ENCODE measurements at places on chromosomes 11 and 22.

GRCh38 chr22:22871536-22872278 is 15.9 kb upstream of the IGLL5 start:
- DNase-seq = no peak

GRCh38 chr11:79117488-79117887 is 323.3 kb downstream of the TENM4 start:
- no peak for DNase-seq

- no peak for DNase-seq
Measured at GRCh38 chr11:102620818-102621561, 4.1 kb downstream of the MMP20 start.

GRCh38 chr22:43570531-43571165 is 158.8 kb downstream of the MPPED1 start:
- DNase-seq = no peak

GRCh38 chr11:26557666-26558065 is 14.4 kb downstream of the MUC15 start:
- DNase-seq = no peak

- no peak for DNase-seq
Measured at GRCh38 chr11:70569618-70569890, 171.2 kb downstream of the CTTN start.

GRCh38 chr11:107719557-107720302 is 7.9 kb upstream of the SLN start:
- DNase-seq = no peak

DNA sequence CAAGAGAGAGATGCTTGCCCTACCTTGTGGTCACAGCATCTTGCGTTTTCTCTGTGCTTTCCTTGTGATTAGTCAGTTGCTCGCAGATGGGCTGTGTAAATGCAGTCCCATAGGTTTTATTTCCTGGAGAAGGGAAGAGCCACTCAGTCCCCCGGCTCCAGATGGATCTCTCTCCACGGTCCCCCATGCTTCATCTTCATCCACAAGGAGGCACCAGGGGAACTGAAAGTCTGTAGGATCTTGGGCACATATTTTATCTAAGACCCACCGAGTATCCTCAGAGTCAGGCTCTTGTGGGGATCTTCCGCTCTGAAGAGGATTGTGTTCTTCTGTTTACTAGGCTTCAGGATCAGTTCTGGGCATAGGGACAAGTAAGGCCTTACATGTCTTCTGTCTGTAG is 66.8 kb upstream of the E2F8 start:
- no peak for DNase-seq

DNA sequence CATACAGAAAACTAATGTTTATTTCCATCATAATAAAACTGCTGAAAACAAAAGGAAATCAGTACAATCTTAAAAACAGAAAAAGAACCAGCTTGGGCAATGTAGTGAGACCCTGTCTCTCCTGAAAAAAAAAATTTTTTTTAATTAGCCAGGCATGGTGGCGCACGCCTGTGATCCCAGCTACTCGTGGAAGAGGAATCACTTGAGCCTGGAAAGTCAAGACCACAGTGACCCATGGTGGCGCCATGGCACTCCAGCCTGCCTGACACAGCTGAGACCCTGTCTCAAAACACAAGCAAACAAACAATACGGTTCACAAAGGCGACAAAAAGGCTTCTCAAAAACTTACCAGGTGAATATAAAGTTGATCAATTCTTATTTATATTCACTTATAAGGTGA is 289.7 kb downstream of the BRD1 start:
- no peak for DNase-seq

GRCh38 chr11:58301576-58301975 is 33.5 kb upstream of the OR10W1 start:
- DNase-seq = no peak

DNA sequence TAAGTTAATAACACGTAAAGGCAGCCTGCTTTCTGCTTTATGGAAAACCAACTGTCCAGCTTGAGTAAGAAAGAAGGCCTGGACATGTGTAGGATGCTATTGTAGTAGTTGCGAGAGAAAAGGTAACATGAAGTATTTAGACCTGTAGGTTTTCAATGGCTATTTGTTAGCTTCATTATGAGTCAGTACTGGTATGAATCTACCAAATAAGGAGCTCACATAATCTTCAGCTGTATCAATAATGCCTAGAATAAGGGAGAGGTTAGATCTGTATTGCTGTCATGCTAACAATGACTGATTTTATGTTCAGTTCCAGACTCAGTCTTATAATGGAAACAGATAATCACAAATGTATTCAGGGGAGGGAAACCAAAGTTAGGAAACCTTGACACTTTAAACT is 550.3 kb downstream of the CNTN5 start:
- DNase-seq = no peak

DNA sequence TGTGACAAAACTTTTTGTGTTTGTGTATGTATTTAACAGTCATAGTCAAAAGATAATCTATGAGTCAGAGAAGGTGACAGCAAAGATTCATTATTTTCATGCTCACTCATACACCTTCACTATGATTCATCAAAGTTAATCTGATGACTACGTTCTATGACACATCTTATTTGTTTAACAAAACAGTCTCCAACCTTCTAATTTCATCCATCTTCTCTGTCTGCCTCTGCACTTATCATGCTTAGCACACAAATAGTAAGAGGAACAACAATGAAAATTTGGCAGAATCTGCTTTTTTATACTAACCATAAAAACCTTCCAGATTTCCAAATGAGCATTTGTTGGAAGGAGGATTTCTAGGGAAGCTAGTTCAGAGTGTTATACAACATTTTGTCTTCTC is 568.9 kb downstream of the LUZP2 start:
- DNase-seq = no peak

DNA sequence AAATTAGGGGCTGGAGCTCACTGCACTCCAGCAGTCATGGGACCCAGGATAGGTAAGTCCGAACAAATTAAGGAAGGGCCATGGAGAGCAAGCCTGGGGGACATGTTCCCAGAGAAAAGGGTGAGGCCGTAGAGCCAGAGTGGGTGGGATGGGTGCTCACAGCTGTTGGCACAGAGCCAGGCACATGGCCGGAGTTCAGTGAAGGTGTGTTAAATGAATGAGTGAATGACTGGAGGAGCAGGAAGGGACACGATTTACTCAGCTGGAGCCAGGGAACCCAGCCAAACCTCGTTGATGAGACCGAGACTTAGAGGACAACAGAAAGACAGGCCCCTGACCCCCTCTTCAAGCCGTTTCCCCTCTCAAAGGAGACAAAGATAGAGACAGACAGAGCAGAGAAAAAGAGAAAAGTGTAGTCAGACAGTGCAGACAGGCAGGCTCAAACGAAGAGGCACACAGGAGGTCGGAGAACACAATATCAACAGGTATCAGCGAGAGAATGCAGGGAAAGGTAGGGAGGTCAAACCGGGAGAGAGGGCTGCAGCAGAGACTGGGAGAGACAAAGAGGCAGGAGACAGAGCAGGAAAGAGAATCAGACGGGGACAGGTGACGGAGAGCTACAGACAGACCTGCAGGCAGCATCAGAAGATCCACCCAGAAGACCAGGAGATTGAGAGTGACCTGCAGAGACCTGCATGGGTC is 590 bp downstream of the SLCO2B1 start:
- DNase-seq = no peak

- no peak for DNase-seq
Measured at GRCh38 chr11:109046284-109046992, 375.6 kb upstream of the C11orf87 start.

- DNase-seq = no peak
Measured at GRCh38 chr11:76781046-76781801, 1.9 kb upstream of the TSKU start.

- no peak for DNase-seq
Measured at GRCh38 chr11:100939571-100939970, 190.0 kb downstream of the PGR start.

- no peak for DNase-seq
Measured at GRCh38 chr11:68206211-68206610, 6.9 kb downstream of the KMT5B start.

GRCh38 chr11:128928400-128928799 is 14.3 kb downstream of the TP53AIP1 start:
- peak; percentile 59 for DNase-seq

GRCh38 chr11:61954851-61955421 is 4.8 kb downstream of the BEST1 start:
- DNase-seq = no peak

GRCh38 chr11:118142081-118142480 is 10.5 kb downstream of the SCN4B start:
- no peak for DNase-seq

DNA sequence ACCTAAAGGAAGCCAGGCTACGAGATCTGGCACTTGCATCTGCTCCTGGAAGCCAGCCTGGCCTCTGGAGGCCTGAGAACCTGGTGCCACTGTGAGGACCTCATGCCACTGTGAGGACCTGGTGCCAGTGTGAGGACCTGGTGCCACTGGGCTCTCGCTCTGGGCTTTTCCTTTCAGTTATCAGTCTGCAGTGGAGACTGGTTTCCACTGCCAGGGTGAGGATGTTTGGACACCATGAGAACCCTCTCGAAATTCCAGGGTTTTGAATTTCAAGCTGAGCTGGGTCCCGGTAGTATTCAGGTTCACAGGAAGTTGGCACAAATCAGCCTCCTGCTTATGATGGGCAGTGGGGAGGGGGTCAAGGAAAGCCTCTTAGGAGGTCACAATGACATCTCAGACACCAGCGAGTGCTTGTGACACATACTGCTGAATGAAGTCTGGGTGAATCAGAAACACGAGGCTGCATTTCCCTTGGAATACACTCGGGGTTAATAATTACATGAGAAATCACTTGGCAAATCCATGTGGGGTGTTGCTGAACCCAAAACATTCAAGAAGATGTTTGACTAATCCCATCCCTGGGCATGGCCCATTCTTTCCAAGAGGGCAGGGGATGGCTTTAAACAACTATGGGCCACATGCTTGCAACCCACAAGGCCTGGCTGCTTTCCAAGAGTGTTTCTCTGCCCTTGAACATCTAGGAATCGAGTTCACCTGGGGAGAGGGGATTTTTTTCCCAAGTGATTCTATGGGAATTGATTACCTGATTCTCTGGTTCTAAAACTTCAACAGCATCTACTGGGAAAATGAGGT is 60.2 kb downstream of the LINC01488 start:
- DNase-seq = no peak

DNA sequence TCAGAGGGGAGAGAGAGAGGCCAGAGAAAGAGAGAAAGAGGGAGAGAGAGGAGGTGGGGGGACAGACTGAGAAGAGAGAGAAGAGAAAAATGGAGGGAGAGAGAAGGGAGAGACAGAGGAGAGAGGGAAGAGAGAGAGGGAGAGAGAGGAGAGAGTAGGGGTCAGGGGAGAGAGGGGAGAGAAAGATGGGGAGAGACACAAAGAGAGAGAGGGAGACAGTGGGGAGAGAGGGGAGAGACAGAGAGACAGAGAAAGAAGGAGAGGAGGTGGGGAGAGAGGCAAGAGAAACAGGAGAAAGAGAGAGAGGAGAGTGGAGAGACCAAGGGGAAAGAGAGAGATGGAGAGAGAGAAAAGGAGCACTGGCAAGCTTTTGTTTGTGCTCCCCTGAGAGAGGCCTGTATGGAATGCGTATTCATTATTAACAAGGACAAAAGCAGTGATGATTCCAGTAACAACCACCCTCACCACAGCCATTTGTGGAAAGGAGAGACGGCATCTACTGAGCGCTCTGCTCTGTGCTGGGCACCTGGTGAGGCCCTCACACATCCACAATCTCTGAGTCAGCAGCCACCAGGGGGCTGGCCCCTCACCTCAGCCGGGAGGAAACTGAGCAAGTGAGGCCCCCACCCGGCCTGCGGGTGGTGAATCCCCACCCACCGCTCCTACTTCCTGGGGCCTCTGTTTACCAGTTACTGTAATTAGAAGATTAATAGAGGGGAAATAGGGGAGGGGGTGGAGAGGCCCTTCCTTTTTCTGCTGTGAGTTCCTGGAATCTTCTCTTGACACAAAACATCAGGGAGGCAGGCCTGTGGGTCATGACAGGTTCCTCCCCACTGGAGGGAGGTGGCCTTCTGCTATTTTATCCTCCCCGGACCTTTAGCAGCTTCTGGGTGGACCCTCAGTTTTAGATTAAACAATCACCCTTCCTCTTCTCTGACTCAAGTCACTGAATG is 14.6 kb upstream of the MIAT start:
- no peak for DNase-seq

GRCh38 chr11:61131186-61131585 is 28.9 kb downstream of the CD5 start:
- no peak for DNase-seq

DNA sequence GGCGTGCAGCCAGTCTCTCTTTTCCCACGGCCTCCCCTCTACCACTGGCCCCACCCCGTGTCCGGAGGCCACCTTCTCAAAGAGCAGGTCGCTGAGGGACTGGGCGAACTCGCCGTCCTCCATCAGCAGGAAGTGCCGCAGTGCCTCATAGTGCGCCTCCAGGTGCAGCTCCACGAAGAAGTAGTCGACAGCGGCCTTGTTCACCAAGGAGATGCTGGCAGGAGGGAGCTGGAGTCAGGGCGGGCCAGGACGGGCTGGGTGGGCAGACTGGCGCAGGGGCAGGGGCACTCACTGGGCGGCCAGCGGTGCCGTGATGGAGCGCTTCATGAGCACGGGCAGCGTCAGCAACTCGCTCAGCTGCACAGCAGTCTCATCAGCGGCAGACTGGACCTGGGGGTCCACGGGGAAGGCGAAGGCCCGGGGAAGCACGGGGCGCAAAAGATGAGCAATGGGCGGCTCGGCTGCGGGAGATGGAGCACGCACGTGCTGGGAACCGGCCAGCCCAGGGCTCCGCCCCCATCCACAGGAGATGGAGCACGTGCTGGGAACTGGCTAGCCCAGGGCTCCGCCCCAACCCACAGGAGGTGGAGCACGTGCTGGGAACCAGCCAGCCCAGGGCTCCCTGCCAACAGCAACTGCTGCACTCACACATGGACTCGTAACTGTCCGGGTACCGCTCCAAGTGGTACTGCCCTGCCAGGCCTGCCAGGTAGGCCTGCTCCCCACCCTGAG is 18.4 kb downstream of the SELENOO start:
- no peak for DNase-seq

DNA sequence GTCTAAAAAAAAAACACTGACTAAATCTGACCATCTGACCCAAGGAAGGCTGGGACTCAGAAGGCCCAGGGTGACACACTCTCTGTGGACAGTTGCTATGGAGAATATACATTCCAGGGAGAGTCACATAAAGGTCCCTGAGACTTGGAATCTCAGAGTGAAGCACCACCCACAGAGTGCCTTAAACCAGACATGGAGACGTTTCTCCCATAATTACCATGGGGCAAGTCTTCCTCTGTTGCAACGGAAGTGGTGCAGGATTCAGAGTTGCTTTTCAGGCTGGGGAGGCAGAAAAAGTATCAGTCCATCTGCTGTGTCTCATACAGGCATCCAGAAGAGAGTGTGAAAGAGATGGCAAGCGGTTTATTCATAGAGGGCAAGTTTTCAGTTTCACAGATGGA is 58.7 kb upstream of the SLN start:
- DNase-seq = no peak

Measured in GM12892 (cell line).